GM12892 (cell line): ENCODE measurements at places on chromosomes 1 and 21.

GRCh38 chr1:52679048-52679447 lies 19.1 kb downstream of the COA7 start:
- no peak for DNase-seq

DNA sequence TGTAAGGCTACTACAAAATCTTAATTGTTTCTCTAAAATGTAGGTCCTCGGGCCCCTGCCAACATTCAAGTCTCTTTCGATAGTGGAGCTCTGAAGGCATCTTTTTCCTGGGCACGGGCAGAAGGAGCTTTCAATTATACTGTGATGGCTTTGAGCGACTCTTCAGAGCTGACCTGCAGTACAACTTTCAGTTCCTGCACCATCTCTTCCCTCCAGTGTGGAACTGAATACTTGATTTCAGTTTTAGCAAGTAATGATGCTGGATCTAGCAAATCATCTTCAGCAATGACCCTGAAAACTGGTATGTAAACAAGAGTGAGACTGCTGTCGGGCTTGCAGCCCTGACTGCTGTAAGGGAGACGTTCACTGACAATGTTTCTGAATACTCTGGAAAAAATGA lies 9.6 kb downstream of the FNDC7 start:
- DNase-seq, result no peak

DNA sequence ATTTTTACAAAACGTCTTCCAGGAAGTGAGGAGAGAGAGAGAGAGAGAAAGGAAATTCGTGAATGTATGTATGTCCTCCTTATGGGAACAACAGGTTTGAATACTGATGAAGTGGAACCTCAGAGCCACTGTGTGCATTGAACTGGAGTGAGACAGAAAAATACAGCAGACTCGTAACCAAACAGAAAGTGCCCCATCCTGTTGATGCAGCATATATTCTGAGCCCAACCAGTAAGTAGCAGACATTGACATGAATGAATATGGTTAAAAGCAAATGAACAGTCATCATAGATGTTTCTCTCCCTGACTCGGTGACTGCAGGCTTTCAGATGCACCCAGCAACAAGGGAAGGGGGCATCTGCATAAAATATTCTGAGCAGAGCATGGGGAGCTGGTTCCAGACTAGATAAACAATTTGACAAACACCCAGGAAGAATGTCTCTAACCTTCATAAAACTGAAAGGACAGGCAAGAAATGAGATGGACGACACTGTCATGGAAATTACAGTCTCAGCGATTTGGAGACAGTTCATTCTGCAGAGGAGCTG lies 471.0 kb upstream of the PBX1 start:
- DNase-seq, result no peak

DNA sequence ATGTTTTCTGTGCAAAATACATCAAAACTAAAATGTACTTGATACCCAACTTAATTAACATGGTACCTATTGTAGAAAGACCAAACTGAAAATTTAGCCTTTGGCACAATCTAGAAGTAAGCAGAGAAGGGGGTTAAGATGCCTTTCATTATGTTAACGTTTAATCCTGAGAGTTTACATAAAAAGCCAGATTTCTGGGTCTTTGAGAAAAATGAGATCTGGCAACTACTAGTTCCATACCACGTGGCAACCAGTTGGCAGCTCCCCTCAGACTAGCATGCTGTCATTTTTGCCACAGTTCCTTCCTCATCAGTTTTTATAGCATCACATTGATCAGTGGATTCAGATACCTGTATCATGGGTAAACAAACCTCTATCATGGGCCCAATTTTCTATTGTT lies 1.5 kb downstream of the RO60 start:
- DNase-seq, result no peak

- no peak for DNase-seq
Observed at GRCh38 chr1:156118177-156118868, 3.8 kb downstream of the LMNA start.

- DNase-seq, result no peak
Observed at GRCh38 chr21:38334866-38335265, 78.1 kb downstream of the KCNJ15 start.

DNA sequence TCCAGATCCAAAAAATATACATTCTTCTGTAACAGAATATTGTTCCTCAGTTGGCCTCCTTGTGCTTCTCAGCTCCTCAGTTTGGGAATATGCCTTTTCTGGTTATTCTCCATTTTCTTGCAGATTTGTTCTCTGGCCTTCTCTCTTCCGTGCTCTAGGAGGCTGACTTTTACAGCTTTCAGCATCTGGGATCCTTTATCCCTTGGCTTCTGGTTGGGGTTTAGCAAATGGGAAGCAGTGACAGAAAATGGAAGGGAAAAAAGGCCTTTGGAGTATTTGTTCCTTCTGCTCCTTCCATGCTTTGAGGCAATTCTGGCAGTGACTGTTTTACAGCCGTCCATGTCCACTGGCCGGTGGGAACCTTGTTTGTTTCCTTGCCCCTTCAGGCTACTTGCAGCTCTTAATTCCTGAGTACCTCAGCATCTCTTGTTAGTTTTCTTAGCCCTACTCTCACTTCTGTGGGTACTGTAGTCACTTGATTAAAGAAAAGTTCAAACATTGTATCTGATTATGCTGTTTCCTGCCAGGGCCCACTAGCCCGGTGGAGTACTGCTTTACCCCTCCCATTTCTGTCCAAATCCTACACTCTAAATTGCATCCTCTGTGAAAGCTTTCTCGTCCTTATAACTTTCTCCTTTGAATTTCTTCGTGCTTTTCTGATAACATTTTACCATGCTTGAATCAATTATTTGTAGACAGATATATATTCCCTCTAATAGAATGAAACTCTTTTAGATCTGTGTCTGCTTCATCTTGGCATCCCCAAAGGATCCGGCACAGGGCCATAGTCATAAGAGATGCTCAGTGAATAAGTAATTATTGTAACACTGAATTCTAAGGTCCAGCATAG lies 118.2 kb downstream of the OSBPL9 start:
- DNase-seq, result no peak

DNA sequence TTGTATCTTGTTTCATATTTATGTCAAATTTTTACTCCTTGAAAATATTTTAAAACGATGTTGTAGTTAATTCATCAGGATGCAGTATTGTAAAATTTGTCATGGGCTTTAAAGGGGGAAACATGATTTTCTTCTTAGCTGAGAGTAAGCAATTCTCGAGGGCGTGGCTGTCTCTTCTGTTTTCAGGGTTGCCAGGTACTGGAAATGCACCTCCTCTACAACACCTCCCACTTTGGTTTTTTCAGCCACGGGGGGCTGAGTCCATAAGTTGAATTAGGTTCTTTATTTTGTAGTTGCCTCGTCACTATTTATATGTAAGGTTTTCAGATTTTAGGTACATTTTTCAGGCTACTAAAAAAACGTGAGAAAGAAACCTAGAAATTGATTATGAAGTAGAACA lies 64.0 kb downstream of the PRDM2 start:
- no peak for DNase-seq

DNA sequence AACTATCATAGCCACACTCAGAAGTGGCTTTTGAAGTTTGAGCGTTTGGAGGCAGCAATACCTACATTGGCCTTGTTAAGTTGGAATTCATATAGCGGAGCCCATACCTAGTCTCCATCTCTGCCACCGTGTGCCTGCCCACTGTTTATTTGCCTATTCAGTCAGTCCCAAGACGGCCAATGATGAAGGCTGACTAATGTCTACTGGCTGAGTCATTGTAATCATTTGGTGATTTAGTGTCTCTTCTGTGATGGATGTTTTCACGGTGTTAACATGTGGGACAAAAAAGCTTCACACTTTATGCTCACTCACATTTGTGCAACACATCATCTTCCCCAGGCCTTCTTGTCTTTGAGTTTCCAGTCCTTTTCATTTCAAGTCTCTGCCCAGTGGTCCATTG lies 92.6 kb upstream of the PBX1 start:
- DNase-seq, result no peak

DNA sequence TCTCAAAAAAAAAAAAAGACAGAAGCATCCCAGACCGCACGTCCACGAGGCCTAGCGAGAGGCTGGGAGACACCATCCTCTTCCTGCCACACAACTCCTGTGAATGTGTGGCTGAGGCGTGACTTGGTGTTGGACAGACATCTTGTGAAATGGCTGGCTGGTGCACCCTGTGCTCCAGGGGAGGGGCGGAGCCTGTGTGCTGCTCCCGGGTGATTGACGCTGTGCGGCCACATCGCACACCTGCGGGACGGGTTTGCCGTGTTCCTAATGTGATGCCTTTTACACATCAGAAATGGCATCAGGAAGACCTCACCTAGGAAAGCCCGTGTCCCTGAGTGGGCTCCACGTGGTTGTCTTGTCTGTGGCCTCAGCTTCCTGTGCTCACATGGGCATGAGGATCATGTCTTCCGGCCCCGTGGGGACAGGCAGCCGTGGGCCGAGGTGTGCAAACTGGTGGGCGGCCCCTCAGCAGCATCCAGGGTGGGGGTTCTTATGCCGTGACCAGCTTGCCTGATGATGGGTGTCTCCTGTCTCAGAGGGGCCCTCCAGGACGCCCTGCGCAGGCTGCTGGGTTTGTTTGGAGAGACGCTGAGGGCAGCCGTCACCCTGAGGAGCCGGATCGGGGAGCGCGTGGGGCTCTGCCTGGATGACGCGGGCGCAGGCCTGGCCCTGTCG lies 64.4 kb downstream of the PCNT start:
- no peak for DNase-seq

- DNase-seq, result no peak
Observed at GRCh38 chr1:20324704-20325406, 34.2 kb downstream of the VWA5B1 start.

DNA sequence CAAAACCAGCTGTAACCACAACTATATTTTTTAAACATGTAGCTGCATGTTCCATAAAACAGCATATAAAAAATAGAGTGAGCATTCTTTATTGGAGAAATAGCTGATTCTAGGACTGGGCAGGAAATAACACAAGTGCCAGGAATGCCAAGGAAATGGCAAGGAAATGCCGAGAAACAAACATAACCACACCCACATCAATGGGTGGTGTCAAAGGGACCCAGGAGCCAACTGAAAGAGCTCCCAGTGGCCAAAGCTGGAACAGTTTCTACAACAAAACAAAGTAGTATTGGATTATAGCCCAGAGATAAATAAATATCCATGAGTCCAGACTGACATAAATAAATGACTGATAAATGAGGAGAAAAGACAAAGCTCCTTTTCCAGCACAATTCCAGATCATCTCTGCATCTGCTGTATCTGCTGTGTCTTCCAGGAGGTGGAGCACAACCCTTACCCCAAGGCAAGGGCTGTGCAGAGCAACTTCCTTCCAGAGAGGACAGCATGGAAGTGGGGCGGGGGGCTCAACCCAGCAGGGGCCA lies 28.1 kb downstream of the ADARB1 start:
- DNase-seq, result no peak
